GOT3 (cell line): ENCODE measurements at places on chromosomes 13 and 19.

- DNase-seq = no peak
Observed at GRCh38 chr19:18501351-18501750, 20.5 kb downstream of the ELL start.

- DNase-seq = no peak
Observed at GRCh38 chr13:50979187-50979586, 69.6 kb downstream of the RNASEH2B start.

DNA sequence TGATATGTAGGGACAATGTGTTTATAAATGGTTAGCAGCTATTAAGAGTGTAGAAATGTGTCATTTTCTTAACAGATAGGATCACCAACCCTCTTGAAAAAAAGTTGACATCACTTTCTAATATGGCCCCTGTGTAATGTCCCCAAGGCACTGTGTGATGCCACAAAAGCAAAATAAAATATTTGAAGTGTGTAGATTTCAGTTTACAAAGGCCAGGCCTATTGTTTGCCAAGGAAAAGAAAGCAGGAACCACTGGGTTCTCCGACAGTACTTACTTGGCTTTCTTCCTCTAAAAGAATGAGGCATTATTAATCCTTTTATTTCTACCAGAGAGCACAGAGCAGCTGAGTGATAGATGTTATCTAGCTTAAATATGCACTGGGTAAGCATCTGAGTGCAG is 10.5 kb upstream of the GJA3 start:
- no peak for DNase-seq

GRCh38 chr19:5515737-5516136 is 52.0 kb downstream of the TINCR start:
- DNase-seq = no peak

DNA sequence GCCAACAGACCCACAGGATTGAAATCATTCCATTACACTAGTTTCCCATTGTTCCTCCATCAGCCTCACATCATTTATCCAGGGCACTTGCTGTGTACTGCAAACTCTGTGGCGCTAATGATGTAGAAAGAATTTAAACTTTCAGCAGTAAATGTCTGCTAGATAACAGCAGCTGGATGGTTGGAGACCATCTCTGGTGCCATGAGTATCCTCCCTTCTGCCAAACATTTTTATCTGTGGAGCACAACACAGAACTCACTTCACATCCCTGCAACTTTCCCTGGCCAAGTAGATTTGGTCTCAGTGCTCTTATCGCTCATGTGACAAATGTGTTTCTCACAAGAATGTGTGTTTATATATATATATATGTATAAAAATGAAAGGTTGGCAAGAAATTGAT is 481.9 kb downstream of the FGF9 start:
- no peak for DNase-seq
